ENCODE measurements at places on chromosomes 4 and X. TPM values are rescaled to one million over a fixed set of nuclear protein-coding genes. Genes with fewer than 3 reads are reported as not detected.
A peak's percentile ranks its signal among the peaks of the same experiment; 100 is the strongest.

- DNase-seq: peak; percentile 0
These were observed 284.0 kb upstream of the ZFP42 start for GRCh38 chr4:187711586-187711985.

DNA sequence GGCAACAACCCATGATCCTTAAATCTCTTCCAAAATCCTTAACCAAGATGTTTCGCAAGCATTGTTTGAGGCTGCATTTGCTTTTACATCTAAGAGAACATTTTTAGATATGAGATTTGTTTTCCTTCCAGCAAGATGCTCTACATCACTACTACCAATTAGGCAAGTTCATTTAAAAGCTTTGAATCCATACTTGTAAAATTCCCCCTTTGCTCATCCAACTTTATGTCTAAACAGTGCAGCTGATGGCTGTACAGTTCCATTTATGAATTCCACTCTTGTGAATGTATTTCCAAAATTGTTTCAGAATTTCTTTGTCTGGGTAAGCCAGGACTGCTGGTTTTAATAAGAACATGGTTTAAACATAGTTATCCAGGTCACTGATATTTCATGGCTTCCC lies 31.5 kb downstream of the RAI2 start:
- DNase-seq: no peak

DNA sequence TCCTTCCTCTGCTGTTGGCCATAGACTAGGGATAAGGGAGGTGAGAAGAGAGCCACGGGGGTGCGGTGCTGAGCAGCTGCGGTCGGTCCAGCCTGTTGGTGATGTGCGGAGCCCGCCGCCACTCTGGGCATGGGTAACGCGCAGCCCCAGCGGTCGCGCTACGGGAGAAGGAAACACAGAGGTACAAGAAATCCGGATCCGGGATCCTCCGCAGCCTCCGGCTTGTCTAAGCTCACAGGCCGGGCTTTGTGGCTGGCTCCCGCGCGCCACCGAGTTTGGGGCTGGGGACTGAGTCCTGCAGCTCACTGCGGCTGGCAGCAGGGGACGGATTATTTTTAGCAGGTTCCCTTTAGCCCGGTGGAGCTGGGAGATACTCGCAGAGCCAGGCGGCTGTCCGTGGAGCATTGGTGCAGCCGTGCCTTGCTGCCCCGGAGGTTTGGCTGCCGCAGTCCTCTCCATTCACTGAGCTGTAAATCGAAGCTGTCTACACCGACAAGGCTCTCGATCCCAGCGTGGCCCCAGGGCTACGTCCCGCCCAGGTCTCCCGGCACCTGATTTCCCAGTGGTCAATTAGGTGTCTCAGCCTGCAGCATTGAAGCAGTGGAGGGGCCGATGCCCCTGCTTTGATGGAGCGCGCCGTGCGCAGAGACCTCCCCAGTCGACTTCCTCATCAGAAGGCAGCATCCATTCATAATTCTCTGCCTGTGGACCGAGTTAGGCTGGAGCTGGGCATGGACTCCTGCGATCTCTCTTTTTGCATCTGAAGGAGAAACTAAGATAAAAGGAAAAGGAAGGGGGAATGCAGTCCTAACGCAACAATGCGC lies 81.9 kb upstream of the SCML1 start:
- DNase-seq: no peak

DNA sequence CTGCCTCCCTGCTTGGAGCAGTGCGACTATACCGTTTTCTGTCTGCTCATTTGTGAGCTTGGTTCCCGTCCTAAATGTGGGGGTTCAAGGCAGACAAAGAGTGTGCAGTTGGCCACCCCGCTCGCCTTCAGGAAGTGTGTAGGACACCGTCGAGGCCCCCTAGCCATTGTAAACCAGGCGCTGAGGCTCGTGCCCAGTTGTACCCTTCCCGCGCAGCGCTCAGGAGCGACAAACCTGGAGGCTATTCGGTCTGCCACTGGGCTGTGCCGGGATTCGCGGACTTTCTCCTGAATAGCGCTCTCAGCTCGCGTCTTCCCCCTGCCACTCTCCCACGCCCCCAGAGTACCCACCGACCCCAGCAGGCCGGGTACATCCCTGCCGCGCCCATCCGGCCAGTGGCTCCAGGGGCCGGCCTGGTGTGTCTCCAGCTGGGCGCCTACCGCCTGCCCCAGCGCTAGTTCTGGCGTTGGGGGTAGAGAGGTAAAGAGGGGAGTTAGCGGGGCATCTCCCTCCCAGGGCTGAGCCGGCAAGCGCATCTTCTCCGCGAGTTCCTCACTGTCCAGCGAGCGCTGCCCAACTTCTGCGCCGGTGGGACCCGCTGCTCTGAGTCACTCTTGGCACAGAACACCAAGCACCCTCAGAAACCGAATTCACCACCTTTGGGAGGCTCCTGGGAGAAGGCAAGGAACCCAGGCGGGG lies 880 bp upstream of the LONRF3 start:
- DNase-seq: peak; percentile 13

GRCh38 chr4:140523370-140523856 lies 555 bp upstream of the ELMOD2 start:
- DNase-seq: no peak

- DNase-seq: no peak
These were observed 31.3 kb downstream of the FAM241A start for GRCh38 chr4:112176596-112176995.

DNA sequence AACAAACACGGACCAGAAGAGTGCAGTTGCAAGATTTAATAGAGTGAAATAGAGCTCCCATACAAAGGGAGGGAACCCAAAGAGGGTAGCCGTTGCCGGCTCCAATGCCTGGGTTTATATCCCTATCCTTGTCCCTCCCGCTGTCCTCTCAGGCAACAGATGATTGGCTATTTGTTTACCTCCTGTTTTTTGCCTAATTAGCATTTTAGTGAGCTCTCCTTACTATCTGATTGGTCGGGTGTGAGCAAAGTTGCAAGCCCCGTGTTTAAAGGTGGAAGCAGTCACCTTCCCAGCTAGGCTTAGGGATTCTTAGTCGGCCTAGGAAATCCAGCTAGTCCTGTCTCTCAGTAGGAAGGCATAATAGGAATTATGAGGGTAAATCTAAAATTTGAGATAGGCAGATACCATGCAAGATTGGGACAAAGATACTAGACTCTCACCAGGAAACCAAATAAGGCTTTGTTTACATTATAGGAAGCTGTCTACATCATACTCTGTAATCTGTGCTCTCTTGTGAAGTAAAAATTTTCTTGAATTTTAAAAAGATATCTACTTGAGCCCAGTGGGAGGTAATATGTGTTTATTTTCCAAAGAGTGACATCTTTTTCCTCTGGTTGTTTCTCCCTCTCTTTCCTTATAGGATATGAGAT lies 65.9 kb downstream of the ATP10D start:
- no peak for DNase-seq

- no peak for DNase-seq
These were observed 6.0 kb downstream of the RAB28 start for GRCh38 chr4:13478131-13478530.

GRCh38 chrX:38807873-38808272 lies 6.6 kb downstream of the MID1IP1 start:
- DNase-seq: no peak

- DNase-seq: no peak
These were observed 148.4 kb downstream of the AR start for GRCh38 chrX:67692246-67692645.

- no peak for DNase-seq
These were observed 180.0 kb downstream of the CFAP299 start for GRCh38 chr4:80515496-80515895.

GRCh38 chrX:7316887-7317286 lies 168.9 kb upstream of the PUDP start:
- DNase-seq: no peak

- no peak for DNase-seq
These were observed 63.0 kb upstream of the SLC10A4 start for GRCh38 chr4:48420144-48420543.

- DNase-seq: peak; percentile 18
These were observed 250.7 kb upstream of the ZFP42 start for GRCh38 chr4:187744911-187745310.

GRCh38 chrX:68889249-68889648 lies 60.4 kb downstream of the EFNB1 start:
- no peak for DNase-seq

- DNase-seq: no peak
These were observed 250.8 kb downstream of the SLC39A8 start for GRCh38 chr4:102094481-102094880.

DNA sequence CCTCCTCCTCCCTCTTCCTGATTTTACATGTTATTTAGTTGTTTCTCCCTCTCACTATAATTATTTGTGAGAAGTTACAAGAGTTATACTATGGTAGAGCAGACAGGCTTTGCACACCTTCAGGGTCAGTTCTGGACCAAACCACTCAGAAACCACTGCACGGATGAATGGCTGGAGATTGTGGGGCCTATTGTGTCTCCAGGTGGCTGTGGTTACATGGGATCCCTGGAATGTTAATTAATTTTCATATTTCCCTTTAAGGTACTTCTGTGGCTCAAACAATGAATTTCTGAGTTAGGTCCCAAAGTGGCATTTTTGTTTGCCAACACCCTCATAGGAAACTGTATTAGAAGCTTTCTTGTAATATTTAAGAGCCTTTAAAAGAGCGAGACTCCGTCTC lies 151.9 kb downstream of the BMPR1B start:
- peak; percentile 39 for DNase-seq

GRCh38 chr4:174201871-174202270 lies 81.6 kb downstream of the FBXO8 start:
- DNase-seq: no peak

DNA sequence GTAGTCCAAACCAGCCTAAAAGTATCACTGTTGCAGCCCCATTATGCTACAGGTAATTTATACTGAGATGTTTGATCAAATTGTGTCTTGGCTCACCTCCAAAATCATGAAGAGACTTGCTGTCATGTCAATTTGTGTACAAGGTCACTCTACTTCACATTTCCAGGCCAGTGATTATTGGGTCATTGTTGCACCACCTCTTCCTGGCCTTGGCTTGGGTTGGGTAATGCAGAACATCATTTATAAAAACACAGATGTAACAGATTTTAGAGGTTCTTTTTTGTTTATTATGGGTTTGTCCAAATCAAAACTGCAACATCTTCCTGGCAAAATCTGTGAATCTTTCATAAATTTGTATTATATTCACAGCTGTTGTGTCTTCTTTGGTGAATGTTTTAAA lies 459.5 kb downstream of the ANKRD50 start:
- no peak for DNase-seq

DNA sequence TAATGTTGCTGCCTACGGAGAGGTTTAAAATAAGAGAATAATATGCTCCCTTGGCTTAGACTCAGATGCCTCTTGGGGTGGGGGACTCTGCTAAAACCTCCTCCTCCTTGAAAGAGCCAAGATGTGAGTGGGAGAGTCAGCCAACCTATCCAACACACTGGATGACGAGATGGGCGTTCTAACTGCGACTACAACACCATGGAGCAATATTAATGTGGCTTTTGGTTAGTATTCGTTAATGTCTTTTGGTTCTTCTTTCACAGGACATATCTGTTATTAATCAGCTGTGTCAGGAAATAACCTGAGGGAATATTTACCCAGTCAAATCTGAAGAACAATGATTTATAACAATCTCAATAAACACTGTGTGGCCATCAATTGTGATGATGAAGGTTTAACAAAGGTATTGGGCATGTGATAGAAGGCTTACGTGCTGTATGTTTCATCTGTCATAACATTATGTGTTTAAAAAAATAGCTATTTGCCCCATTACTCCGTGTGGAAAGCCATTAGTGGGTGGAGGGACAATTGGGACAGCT lies 143.5 kb upstream of the FTHL17 start:
- DNase-seq: no peak

- DNase-seq: no peak
These were observed 11.0 kb upstream of the CWH43 start for GRCh38 chr4:48974979-48975640.

DNA sequence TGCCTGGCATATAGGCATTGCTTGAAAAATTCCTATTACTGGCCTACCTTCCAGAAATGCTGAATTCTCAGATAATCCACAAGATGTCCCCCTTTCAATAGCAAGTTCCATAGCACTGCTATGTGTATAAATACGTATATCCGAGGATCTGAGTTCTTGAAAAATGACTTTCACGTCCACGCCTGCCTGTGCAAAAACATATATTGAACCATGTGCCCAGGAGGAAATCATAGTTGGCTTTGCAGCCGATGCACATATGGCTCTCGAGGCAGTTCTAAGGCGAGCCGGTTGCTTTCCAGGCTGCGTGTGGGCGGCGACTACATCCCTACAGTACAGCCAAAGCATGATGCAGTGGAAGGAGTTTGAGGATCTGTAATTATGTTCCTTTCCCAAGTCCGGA lies 55.4 kb upstream of the ESX1 start:
- peak; percentile 21 for DNase-seq

- DNase-seq: no peak
These were observed 1513.9 kb upstream of the PCDH10 start for GRCh38 chr4:131635191-131635590.

GRCh38 chr4:7571701-7572100 lies 137.0 kb upstream of the PSAPL1 start:
- no peak for DNase-seq

- no peak for DNase-seq
These were observed 20.7 kb downstream of the TAPT1 start for GRCh38 chr4:16205298-16206164.

- peak; percentile 51 for DNase-seq
These were observed 102.2 kb downstream of the MXRA5 start for GRCh38 chrX:3244203-3244743.

DNA sequence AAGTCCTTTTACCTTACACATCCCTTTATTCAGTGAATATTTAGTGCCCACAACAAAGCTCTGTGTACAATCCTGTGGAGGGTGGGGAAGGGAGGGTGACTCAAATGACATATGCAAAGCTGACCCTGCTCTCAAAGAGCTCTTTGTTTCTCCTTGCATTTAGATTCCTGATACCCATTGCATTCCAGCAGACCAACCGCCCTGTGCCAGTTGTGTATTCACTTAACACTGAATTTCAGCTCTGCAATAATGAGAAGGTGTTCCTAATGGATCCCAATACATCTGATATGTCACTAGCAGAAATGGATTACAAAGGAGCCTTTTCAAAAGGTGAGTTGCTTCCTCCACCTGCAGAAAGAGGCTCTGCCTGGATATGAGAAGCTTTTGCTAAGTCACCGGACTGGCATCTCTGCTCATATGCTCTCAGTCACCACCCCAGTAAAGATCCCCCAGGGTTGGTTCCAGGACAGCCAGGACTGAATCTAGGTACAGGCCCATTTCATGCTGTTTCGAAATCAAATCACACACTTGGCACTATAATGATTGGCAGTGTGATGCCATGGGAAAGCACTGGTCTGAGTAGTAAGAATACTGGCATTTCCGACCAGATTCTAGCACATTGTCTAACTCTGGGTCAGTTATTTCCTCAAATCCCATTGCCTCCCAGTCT lies 17.1 kb upstream of the ANXA3 start:
- no peak for DNase-seq

- DNase-seq: peak; percentile 25
These were observed 641.3 kb downstream of the RPA4 start for GRCh38 chrX:97524997-97525396.

Gene ZCCHC12
- not detected for total RNA-seq

Gene CPZ
- 0.83 TPM for total RNA-seq

Gene PF4V1
- not detected for total RNA-seq

Gene PLK4
- total RNA-seq: 71.7 TPM

Gene GPRASP3
- total RNA-seq: 3.9 TPM

Gene ODAM
- total RNA-seq: not detected

Gene CABS1
- total RNA-seq: not detected

Gene FUNDC2
- 56.2 TPM for total RNA-seq

Gene NPY2R
- not detected for total RNA-seq

Gene PLAC8
- total RNA-seq: 28.2 TPM

Gene TRIM61
- not detected for total RNA-seq

Gene PCDH10
- 0.69 TPM for total RNA-seq

Gene CENPE
- total RNA-seq: 38.3 TPM

Gene TMSB15A
- 31.4 TPM for total RNA-seq

Gene MAD2L1
- 83.2 TPM for total RNA-seq

All from Daoy (cell line).